Stimulated activated naive CD4-positive, alpha-beta T cell (primary cell): ENCODE measurements at places on chromosomes 6 and 20.

GRCh38 chr6:149904661-149905370 lies 6.9 kb upstream of the RAET1E start:
- no peak for DNase-seq

DNA sequence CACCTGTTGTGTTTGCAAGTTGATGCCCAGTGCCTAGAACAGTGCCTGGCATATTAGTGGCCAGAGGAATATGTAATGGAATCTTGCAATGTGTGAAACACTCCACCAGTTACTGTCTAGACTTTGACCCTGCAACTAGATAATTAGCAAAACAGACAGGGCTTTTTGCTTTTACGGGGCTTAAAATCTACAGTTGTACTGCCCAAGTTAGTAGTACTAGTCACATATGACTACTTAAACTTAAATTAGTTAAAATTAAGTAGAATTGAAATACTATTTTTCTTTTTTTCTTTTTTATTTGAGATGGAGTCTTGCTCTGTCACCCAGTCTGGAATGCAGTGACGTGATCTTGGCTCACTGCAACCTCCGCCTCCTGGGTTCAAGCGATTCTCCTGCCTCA lies 44.3 kb upstream of the PLCB4 start:
- no peak for DNase-seq

DNA sequence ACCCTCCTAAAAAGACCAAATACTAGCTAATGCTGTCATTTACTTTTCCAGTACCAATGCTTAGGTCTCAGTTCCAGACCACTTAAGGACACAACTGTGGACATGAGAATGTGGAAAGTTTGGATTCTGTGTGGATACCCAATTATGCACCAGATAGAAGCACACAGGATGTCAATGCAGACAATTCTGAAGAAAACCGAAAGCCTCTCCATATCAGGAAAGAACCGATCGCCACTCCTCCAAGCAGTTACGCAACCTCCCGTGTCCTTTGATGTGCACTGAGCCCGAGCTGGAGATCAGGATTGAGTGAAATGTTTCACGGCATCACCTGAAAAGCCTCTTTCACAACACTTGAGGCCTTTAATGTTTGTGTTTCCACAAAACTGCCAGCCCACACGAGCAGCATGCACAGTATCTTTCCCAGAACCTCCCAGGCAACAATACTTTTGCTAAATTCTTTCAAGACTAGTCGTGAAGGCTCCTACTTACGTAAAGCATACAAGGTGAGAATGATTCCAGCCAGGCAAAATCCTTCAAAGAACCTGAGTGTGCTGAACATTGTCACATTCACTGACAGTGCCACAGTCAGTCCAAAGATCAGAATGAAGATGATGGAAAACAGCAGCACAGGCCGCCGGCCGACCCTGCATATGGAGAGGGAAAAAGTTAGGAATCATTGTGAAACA lies 47.0 kb downstream of the SLC22A23 start:
- no peak for DNase-seq

DNA sequence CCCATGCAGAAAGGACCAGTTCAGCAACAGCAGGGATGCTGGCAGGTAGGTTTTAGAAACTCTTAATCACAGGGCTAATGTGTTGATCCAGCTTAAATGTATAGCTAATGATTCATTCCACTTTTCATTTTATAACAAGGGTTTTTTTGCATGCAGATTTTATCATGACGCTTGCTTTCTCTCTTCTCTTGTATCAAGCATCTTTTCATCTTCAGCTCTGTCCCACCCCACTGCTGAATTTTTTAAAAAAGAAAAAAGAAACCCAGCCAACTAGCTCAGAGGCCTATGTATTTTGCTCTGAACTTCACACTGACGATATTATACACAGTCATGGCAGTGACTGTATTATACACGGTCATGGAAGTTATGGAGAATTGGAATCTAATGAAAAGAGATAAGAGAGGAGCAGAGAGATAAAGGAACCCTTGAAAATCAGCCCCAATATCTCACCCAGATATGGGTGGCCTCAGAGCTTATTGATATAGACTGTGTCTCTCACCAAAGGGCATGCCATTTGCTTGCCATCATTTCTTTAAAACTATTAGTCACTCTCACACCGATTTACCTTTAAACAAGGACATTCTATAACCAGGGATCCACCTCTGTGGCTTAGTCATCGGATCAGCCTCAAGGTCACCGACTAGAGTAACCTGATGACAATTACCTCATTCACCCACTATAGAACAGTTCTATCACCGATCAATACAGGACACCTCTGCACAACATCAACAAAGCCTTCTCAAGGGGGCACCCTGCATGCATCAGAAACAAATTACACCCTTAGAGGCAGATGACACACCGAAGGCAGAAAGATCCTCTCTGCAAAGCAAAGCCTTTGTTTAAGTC lies 222.0 kb downstream of the ATXN1 start:
- no peak for DNase-seq

DNA sequence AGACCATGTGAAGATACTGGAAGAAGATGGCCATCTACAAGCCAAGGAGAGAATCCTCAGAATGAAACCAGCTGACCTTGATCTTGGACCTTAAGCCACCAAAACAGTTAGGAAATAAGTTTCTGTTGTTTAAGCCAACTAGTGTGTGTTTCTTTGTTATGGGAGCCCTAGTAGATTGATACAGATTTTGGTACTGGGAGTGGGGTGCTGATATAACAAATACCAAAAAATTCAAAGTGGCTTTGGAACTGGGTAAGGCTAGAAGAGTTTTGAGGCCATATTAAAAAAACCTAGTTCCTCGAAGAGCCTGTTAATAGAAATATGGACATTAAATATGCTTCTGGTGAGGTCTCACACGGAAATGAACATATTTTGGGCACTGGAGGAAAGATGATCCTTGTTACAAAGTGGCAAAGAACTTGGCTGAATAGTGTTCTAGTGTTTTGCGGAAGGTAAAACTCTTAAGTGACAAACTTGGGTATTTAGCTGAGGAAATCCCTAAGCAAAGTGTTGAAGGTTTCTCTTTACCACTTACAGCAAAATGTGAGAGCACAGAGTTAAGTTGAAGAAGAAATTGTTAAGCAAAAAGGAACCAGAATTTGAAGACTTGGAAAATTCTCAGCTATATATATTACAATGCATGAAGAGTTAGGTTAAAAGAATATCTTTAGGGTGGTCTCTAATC lies 55.1 kb upstream of the CD83 start:
- no peak for DNase-seq

DNA sequence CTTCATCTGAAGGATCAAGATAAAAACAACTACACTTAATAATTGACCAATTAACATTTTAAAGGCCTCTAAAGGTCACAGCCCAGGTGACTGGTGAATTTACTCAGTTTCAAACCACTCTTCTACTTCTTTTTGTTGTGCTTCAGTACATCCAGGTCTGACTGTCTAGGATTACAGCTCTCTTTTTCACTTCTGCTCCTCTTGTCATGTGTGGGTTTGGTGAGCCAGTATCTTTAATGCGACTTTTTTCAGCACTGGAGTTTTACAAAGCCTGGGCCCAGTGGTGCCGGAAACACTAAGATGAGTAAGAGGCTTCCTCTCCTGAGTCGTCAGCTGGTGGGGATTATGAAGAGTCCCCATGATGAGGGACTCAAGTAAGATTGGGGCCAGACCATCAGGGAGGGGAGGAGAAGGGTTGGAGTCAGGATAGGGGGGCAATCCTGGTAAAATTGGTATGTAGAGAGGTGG lies 27.0 kb downstream of the HECA start:
- DNase-seq: peak; percentile 58
